ENCODE measurements at places on chromosomes 12 and 14.

- DNase-seq: no peak
These were observed 199.5 kb downstream of the ANO6 start for GRCh38 chr12:45415393-45415817.

GRCh38 chr14:105582639-105583038, 56.3 kb downstream of the TMEM121 start:
- DNase-seq: no peak

GRCh38 chr12:88518863-88519403, 61.3 kb downstream of the KITLG start:
- DNase-seq: no peak

GRCh38 chr12:27213830-27214787, 30.0 kb upstream of the STK38L start:
- no peak for DNase-seq

- DNase-seq: no peak
These were observed 155.5 kb upstream of the NTF3 start for GRCh38 chr12:5276327-5276880.

DNA sequence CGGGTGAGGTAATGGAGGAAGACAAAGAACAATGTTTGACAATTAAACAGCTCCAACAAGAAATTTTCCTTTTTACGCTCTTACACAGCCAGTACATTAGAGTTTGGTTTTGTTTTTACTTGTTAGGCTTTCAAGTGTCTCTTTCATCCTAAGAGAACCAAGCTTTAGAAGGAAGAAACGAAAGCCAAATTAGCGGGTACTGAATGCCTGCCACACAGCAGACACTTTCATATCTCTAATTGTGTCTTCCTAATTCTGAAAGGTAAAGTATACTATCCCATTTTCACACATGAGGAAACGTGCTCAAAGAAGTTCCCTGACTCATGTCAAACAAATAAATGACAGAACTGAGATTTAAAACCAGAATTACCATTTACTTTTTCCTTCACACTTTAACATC, 65.0 kb downstream of the CDK17 start:
- peak; percentile 73 for DNase-seq

- no peak for DNase-seq
These were observed 313.5 kb downstream of the ITPR2 start for GRCh38 chr12:26519462-26519861.

GRCh38 chr14:94946244-94946643, 176.3 kb upstream of the GSC start:
- no peak for DNase-seq

DNA sequence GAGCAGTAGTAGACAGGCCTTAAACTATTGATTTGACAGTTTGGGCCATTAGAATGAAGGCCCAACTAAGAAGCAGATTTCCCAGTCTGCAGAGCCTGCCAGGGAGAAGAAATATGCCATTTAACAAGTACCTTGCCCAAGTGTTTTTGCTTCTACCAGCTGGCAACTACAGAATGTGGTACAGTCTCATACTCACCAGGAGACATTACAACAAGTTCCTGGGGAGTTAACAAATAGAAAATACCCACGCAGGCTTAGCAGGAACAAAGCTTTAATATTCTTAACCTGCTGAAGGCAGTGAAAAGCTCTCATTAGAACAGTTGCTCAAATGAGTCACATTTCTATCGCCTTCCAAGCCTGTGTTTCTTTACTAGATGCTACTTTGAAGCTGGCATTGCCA, 241.0 kb downstream of the TMEM117 start:
- DNase-seq: peak; percentile 2

- no peak for DNase-seq
These were observed 866.0 kb upstream of the TMEM132C start for GRCh38 chr12:127401005-127401404.

- no peak for DNase-seq
These were observed 29.5 kb downstream of the BMP4 start for GRCh38 chr14:53927171-53927570.

GRCh38 chr12:56894698-56895368, 39.4 kb downstream of the SDR9C7 start:
- DNase-seq: no peak

- no peak for DNase-seq
These were observed 49.9 kb upstream of the FOXN3 start for GRCh38 chr14:89466944-89467343.

GRCh38 chr12:32483499-32483898, 84.1 kb downstream of the FGD4 start:
- peak; percentile 86 for DNase-seq

GRCh38 chr14:68440820-68441219, 352.0 kb downstream of the ZFP36L1 start:
- no peak for DNase-seq

DNA sequence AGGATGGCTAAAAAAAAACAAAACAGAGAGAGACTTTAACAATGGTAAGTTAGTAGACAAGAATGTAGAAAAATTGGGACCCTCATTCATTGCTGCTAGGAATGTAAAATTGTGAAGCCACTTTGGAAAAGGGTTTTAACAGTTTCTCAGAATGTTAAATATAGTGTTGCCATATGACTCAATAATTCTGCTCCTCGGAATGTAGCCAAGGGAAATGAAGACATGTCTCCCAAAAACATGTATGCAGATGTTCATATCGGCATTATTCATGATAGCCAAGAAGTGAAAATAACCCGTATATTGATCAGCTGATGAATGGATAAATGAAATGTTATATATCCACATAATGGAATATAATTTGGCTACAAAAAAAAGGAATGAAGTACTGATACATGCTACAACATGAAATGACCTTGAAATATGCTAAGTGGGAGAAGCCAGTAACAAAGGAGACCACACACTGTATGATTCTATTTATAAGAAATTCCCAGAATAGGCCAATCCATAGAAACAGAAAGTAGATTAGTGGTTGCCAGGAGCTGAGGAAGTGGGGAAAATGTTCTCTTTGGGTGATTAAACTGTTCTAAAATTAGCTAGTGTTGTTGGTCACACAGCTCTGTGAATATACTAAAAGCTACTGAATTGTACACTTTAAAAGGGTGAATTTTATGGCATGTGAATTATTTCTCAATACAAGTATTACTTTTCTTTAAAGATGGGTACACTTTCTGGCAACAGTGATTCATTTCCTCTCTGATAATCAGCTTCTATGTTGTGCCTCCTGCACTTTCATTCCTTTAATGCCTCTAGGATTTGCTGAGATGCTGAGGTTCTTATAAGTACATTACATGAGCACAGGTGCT, 132.5 kb downstream of the DAAM1 start:
- peak; percentile 44 for DNase-seq

DNA sequence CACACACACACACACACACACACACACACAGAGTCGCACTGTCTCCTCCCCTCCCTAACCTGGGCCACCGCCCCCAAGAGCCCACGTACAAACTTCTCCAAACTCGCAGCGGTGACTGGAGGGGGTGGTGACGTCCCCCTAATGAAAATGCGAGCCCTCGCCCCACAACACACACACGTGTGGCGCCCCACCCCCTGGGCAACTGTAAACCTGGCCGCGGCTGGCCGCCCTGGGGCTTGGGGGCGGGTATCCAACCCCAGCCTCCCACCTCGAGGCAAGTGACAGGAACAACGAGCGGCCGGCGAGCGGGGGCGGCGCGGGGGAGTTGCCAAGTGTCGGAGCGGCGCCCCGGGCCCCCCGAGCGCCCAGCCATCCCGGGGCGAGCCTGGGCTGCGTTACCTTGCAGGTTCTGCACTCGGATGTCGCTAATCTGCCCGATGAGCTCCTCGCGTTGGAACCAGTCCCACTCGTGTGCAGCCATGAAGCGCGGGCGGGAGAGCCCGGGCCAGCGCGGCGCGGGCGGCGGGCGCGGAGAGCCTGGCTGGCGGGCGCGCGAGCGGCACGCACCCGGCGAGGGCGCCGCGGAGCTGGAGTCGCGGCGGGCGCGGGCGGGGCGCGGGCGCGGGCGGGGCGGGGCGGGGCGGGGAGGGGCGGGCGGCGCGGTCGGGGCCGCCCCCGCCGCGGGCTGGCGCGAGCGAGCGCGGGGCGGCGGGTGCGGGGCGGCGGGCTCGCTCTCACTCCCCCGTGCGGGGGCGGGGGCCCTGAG, at the start of gene CLMN:
Gene CLMN (minus strand): TSS at position 597 of the 766 bp plus-strand sequence. CDS start 116 bp downstream, at position 481.
- no peak for DNase-seq

All from pons (tissue), 1 donor.